Activated naive CD4-positive, alpha-beta T cell treated with Interleukin-2 at 50 U/mL for 16 hours (primary cell): ENCODE measurements at places on chromosomes 2 and 18.
A peak's percentile ranks its signal among the peaks of the same experiment; 100 is the strongest.

DNA sequence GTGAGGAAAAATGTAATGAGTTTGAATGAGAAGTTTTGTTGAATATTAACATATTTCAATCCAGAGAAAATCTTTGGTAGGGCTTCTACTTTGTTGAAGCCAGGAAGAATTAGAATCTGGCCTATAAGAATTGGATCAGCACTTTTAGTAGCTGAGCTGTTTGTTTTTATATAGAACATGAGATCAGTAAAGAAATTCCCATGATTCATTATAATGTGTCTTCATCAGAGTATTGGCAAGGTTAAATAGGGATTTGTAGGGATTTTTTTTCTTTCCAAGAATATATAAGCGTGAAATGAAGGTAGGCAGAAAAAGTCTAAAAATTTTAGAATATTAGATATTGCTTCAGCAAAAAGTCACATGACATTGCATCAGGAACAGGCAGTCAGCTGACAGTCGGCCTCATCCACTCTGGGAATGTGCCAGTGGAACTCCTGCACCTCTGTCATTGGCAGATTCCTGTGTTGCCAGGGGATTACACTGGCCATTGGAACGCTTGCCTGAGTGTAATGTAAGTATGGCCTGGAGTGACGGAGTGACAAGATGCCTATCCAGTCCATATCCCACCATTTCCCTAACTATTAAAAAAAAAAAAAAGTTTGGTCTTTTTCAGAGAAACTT is 60.6 kb downstream of the SERTAD2 start:
- DNase-seq = no peak

DNA sequence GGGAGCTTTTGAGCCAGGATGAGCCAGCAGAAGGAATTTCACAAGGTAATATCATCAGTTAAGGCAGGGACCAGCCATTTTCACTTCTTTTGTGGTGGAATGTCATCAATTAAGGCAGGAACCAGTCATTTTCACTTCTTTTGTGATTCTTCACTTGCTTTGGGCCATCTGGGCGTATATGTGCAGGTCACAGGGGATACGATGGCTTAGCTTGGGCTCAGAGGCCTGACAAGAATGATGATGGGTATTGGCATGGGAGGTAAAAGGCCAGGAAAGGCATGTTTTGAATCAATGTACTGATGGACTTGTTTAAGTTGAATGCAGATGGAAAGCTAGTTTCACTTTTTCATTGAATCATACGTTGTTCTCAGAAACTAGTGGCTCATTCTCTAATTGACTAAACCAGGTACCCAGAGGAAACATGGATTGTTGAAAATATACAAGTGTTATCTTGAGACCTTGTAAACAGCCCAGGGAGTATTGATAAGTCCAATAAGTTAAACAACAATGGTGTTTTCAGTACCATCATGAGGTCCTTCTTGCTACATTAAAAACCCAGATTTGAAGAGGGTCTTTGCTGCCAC is 1672.5 kb upstream of the DDX18 start:
- DNase-seq = no peak

- DNase-seq = no peak
Observed at GRCh38 chr2:101052147-101052546, 50.1 kb downstream of the RPL31 start.

DNA sequence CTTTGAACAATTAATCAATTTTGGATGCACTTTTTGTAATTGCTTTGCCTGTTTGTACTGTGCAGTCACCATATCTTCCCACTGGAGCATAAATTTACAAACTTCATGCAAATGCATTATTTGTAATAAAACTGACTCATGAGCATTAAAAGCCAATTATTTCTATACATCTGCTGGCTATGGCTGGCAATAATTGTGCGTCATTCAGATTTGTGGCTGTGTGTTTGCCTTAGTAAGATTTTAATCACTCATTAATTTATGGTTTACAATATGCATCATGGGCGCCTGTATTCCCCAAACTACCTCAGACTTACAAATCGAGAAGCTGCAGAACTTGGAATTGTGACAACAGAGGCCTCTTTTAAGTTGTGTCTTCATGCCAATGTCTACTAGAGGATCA is 132.4 kb upstream of the TRIB2 start:
- no peak for DNase-seq

GRCh38 chr2:238525990-238526389 is 99.3 kb downstream of the ASB1 start:
- no peak for DNase-seq

DNA sequence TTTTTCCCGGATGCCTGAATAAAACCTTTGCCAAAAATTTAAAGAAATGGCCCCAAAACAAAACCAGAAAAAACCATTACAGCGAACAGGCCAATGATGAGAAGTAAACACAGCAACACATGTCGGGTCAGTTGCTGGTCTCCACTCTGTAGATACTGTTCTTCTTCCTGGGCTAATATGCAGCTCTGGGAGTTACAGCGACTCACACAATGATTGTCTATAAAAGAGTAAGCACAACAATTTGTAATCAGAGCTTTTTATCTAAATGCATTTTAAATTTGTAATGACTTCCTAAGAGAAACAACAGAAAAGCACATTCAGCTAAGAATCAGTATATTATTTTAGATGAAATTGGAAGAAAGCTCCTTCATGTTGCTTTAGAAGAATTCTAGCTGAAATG is 40.3 kb downstream of the GPR155 start:
- DNase-seq = no peak

- no peak for DNase-seq
Observed at GRCh38 chr2:2014251-2014771, 270.0 kb upstream of the PXDN start.

GRCh38 chr18:28399781-28400362 is 222.9 kb upstream of the CDH2 start:
- no peak for DNase-seq

- no peak for DNase-seq
Observed at GRCh38 chr2:179455172-179455524, 190.5 kb upstream of the SESTD1 start.

GRCh38 chr2:85887566-85888019 is 1.2 kb downstream of the ST3GAL5 start:
- peak; percentile 53 for DNase-seq

DNA sequence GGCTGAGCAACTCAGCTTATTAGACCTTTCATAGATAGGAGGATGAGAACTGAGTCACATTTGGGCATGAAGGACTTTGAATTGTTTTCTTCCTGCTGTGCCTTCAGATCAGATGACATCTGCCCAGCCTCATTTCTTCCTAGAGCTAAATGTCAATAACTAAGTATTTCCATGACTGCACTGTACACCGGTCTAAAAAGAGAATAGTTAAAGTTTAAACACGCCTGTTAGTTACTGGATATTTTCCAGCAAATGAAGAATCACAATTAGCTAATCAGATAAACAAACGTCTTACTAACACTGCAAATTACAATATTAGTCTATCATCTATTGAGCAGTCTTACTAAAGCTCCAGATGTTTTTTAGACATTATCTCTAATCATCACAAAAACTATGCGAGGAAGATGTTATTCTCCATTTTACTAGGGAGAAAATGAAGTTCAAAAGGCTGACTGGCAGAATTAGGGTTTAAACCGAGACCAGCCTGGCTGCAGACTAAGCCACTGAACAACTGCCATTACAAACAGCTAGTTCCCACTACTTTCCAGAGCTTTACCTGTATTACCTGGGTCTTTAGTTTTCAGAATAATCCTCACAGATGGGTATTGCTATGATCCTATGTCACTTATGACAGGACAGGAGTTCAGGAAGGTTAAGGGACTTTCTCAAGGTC is 69.4 kb upstream of the ZNF397 start:
- DNase-seq = no peak

- no peak for DNase-seq
Observed at GRCh38 chr2:55163941-55164390, 68.1 kb downstream of the CLHC1 start.

DNA sequence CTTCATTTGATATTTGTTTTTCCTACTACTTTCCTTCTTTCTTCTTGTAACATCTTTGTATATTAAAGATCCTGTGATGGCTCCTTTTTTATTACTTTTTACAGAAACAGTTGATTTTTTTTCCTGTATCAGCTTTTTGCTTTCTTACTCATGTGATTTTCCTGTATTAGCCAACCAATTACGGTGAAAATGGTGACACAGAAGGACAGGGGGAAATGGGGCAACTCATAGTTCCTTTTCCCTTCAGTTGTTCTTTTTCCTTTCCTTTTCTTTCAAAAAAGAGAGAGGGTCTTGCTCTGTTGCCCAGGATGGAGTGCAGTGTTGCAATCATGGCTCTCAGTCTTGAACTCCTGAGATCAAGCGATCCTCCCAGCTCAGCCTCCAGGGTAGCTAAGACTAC is 117.8 kb downstream of the ATL2 start:
- no peak for DNase-seq

- DNase-seq = no peak
Observed at GRCh38 chr2:111053825-111054515, 66.7 kb upstream of the BCL2L11 start.

GRCh38 chr2:105438104-105438929 is 39.5 kb upstream of the FHL2 start:
- DNase-seq = no peak

DNA sequence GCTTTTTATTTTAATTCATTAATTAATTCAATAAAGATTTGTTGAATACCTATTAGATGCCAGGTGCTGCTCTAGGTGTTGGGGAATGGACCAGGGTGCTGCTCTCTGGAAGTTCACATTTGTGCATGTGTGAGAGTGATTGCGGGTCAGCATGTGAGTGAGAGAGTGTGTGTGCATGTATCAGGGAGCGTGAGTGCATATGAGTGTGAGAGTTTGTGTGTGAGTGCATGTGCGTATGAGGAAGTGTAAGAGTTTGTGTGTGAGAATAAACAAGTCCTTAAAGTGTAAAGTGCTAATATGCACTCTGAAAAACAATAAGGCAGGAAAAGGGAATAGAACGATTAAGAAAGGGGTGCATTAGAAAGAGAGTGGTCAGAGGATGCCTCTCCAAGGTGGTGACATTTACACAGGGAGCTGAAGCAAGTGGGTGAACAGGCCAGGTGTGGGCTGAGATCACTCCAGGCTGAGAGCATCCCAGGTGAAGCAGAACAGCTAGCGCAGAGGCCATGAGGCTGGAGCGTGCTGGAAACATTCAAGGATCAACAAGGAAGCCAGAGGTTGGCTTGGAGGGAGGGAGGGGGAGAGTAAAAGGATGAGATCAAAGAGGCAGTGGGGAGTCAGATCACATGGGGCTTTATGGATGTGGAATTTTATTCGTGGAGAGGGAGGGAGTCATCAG is 50.5 kb upstream of the SLC1A4 start:
- no peak for DNase-seq

DNA sequence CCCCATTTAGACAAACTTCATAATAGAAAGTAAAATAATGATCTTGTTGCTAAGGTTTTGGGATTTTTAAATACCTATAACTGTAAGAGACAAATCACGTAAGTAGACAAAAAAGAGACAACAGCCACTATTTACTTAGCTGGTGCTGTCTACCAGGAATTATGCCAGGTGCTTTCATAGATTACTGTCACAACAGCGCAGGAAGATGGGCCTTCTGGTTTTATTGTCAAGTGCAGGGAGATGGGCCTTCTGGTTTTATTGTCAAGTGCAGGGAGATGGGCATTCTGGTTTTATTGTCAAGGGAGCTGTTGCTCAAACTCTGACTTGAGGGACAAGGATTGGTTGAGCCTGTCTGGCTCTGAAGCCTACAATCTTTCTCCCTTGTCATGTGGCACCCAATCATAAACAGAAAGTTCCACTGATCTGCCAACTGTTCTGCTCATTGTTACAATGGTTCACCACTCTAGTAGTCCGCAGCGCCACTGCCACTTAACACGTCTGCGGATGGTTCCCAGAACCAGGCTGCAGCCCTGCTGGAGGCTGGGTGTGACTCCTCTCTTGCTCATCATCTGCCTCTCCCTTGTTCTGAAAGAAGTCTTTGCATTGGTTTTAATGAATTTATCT is 95.0 kb downstream of the RNF144A start:
- DNase-seq = no peak

DNA sequence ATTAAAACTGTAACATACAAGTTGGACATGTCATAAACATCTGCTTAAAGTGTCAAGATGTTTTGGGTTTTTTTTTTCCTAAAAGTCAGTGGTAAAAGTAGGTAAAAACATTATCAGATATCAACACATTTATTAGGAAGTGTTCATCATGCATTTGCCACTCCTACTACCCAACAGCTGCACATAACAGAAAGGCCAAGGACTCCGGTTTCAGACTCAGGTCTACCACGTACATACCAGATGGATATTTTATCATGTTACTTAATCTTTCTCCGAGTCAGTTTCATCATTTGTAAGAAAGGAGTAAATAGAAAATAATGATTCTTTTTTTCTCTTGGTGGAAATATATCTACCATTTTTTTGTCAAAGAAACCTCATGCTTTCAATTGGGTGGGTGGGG is 192.3 kb downstream of the UBE2E3 start:
- DNase-seq = no peak

DNA sequence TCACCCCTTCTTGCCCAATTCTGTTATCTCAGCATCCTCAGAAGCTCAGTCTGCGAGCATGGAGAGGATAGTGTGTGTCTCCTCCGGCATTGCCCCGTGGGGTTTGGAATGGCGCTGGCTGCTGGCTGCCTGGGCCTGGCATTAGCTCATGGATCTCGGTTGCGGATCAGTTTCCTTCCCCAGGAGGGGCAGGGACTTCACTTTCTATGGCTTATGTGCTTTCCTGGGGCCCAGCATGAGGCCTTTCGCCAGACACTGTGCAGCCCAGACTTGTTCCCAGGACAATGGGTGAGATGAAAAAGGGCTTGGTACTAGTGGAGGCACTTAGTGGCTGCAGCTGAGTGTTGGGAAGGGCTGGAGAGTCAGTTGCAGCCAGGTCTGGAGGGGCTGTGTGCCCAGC is 143.3 kb downstream of the GLI2 start:
- DNase-seq = no peak

DNA sequence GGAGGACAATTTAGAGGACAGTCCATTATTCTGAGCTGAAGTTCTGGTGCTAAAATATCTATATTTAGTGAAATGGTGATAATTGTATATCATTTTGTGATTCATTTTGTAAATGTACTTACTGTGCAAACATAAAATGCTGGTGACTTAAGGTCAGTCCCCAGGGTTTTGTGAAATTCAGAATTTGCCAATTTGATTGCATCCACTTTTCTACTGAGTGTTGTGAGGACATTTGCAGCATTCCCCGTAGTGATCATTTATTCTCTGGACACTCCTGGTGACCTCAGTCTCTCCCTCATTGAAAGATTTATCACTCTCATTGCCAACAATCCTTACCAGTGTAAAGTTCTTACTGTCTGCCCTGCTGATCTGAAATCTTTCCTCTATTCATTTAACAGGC is 98.2 kb downstream of the SOCS6 start:
- no peak for DNase-seq

- no peak for DNase-seq
Observed at GRCh38 chr18:78619854-78620253, 359.8 kb upstream of the SALL3 start.

DNA sequence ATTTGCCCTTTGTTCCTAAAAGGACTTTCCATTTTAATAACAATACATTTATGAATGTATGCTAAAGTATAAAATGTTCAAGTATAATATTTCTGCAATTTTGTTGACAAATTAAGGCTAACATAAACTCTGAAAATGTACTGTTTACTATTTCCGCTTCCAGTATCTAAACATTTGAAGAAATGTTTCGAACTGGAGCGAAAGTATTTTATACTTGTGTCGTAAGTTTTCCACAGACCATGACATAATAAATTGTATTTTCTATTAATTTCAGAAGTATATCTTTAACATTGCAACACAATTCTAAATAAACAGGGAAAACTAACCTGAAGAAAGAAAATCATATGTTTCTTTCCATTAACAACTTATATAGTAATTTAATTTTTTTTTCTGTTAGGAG is 146.3 kb downstream of the CALCRL start:
- no peak for DNase-seq
